NCI-H1092 treated with DMSO at 0.1 percent for 48 hours (cell line): ENCODE measurements at places on chromosomes 11 and 22.
A peak's percentile ranks its signal among the peaks of the same experiment; 100 is the strongest.

GRCh38 chr11:15805726-15806125, 550.6 kb downstream of the SOX6 start:
- no peak for DNase-seq

DNA sequence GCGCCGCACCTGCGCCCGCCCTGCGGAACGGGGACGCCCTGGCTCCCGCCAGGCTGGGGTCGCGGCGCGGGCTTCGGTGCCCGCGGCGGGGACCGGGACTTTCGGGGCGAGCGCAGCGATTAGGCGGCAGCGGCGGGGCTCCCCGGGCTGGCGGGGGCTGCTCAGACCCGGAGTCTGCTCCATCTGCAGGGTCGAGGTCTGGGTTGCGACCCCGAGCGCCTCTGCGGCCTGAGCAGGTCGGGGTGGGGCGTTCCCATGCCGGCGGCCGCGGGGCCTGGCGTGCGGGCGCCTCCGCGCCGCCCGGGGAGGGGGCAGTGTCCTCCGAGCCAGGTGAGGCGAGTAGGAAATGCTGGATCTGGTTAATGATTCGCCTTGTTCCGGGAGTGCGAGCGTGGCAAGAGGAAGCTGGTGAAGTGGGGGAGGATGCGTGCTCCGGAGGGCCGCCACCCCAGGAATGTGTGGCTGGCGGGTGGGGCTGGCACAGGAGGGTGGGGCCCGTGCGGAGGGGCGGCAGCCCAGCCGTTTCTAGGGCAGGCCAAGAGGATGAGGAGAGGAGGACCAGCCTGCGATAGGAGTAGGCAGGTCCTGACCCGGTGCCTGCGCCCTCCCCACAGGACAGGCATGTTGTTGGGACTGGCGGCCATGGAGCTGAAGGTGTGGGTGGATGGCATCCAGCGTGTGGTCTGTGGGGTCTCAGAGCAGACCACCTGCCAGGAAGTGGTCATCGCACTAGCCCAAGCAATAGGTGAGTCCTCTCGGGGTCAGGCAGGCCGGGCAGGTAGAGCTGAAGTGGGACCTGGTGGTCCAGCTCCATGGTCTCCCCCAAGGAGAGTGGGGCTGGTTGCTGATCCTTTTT, 606 bp downstream of the RASSF7 start:
- no peak for DNase-seq

DNA sequence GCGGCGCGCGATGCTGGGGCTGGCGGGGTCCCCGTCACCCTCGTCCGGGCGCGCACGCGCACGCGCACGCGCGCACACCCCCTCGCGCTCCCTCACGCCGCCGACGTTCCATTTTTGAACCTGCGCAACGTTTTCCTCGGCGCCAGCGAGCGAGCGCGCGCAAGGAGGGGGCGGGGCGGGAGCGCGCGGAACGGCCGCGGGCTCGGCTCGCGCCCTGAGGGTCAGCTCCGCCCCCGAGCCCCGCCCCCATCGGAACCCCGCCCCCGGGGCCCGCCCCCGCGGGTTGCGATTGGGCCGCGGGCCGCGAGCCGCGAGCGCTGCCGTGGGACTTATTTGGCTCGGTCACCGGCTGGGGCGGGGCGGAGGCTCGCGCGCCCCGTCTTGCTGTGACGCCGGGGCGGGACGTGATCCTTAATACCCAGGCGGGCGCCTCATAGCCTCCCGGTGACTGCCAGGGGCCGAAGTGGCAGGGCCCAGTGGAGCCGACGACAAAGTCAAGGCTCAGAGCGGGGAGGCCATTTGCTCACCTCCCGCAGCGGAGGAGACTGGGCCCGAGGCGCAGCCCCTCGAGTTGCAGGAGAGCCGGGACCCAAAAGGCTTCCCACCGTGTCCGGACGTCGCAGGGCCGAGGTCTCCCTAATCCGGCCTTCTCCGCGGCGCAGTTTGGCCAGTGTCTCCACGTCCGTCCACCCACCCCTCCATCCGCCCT, at the start of gene CBX7:
Gene CBX7, minus strand, starts transcription at position 170 of the 709 bp plus-strand sequence. CDS start 236 bp downstream, outside the sequence.
- peak; percentile 70 for DNase-seq

DNA sequence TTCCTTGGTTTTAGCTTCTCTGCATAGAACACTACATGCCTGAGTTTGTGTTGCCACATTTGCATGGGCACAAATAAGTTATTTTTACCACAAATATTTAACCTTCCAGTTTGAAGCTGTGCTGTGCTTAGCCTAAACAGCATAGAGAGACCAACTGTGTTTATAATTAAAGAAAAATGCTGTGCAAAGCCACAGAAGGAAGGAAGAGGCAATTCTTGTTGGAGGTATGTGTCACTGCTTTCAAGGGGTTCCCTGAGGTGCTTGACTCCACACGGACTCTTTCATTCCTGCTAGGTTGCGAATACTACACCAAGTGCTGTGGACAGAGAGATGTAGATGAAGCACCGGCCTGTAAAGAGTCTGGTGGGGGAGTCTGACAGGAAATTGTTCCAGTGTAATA, 47.6 kb upstream of the OLFML1 start:
- no peak for DNase-seq

GRCh38 chr11:69395287-69395686, 86.2 kb upstream of the LINC01488 start:
- no peak for DNase-seq

DNA sequence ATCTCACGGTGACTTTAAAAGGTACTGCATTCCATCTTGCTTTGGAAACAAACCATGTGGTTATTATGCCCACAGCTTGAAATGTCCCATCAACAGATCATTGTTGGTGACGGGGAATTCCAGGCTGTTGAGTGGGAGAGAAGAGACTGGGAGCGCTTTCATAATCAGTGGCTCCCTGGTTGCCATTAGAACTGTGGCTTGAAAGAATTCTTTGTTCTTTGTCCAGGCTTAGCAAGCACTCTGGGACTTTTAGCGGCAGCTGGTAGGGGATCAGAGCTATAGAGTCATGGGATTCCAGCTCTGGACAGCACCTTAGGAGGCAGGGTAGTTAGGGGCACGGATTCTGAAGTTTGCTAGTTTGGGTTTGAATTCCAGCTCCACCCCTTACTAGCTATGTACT, 22.0 kb downstream of the MMP20 start:
- DNase-seq, result no peak

DNA sequence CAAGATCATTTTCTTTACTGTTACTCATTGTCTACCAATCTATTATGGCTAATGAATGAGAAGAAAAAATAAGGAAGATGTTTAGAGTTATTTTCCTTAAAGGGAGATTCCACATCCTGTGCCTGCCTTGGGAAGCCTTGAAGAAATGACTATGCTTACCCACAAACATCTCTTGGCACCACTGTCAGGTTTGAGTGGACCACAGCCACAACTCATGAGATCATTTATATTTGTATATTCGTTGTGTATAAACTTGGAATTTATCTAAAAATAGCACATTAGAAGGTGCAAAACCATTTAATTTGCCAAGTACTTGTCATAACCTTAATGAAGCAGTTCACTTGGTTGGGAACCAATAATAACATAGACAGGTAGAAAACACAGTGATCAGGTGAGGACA, 740.8 kb downstream of the DLG2 start:
- no peak for DNase-seq

DNA sequence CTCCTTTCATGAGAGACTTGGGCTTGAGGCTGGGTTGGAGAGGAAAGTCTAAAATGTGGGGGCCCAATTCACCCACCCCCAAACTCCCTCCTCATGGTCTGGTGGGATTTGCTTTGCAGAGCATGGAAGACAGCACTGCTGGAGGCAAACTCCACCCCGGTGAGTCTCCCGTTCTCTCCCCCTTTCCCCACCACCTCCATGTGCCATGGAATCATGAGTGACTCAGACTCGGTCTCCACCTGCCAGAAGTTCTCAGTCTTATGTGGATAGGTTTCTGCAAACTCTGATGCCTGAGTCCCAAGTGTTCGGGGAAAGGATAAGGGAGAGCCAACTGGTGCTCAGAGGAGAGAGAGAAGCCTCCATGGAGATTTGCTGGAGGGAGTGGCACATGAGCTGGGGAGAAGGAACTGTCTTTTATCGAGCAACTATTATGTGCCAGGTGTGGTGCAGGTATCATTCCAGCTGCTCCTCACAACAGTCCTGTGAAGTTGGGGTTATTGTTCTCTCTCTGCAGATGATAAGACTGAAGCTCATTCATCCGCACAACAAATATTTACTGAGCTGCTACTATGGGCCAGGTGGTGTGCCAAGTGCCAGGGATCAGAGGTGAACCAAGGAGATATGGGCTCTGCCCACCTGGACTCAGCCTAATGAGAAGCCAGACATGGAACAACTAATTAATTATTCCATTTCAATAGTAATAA, 6.6 kb downstream of the PLEKHB1 start:
- DNase-seq, result no peak

- DNase-seq, result no peak
These were observed 4.7 kb upstream of the C11orf86 start for GRCh38 chr11:66970371-66970806.

DNA sequence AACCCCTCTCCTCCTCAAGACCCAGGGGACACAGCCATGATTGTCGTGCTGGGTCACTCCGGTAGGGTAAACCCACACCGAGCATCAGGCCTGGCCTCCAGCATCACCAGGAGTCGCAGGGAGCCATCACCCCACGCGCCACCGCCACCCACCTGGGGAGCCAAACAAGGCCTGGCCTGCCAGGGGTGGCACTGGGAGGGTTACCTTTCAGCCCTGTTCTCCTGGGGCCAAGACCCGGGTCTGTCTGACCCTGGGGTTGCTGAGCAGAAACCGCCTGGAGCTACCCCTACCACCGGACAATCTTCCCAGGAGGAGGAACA, 39.3 kb upstream of the NNMT start:
- no peak for DNase-seq

DNA sequence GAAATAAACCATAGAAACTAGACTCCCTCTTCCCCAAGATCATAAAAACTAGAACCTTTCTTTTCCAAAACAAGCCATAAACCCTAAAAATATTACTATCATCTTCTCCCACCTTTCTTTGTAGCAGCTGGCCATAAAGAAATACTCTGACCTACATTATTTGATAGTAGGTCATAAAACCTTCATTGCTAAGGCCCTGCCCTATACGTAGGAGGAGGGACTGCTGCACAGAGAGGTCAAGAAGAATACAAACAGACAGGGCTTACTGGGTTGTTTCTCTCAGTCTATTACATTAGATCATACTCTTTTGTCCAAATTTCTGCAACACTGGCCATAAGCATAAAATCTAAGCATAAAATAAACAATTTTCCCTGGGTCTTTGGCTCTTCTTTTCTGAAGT, 101.5 kb downstream of the TYR start:
- DNase-seq, result no peak

DNA sequence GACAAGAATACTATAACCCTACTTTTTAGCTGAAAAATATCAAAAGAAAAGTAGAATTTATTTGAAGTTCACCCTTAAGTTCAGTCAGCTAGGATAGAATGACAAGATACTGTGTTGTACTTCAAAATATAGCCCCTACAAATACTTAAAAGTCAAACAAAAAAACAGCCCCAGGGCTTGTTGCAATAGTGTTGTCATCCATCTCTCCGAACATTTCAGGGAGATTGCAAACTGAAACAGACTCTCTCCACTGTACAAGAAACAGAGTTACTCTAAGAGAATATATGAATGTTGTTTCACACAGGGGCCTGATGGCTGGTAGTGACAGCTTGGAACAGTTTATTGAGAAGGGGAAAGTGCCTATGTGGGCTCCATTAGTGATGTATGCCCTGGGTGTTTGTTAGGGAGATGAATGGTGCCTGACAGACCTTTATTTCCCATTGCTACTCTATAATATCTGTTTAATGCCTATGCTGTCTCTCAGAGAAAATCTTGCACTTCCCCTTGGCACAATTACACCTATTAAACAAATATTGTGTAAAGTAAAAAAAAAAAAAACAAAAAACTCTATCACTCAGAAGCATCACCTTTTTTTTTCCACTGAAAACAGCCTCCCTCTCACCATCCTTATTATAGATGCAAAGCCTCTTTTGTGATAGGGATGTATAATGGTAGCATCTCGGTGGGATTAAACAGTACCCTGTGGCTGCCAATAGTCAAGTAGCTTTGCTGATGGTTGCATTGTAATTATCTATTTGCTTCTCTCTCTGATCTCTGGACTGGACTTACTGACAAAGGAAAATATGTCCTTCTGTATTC, 506.3 kb upstream of the LUZP2 start:
- peak; percentile 21 for DNase-seq

DNA sequence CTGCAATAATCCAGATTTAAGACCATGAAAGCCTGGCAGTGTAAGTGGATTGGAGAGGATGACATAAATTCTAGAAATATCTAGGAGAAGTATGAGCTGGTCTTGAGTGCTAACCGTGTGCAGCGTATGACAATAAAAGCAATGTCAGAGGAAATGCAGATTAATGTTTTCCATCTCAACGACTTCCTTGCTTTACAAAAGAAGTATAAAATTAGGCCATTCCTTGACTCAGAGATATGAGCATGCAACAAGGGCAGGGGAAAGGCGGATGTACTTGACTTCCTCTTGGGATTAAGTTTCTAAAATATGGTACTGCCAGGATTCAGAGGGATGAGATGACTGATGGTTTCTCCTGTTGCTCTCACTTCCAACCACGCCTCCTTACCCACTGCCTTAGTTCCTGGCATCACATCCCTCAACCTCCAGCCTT, 32.3 kb downstream of the ADAMTS15 start:
- no peak for DNase-seq

- DNase-seq, result no peak
These were observed 89.3 kb downstream of the MPPED1 start for GRCh38 chr22:43500792-43501785.

- no peak for DNase-seq
These were observed 32.8 kb upstream of the LDLRAD3 start for GRCh38 chr11:35911013-35911412.

- DNase-seq, result no peak
These were observed 60.1 kb downstream of the SOX6 start for GRCh38 chr11:16296273-16296672.

DNA sequence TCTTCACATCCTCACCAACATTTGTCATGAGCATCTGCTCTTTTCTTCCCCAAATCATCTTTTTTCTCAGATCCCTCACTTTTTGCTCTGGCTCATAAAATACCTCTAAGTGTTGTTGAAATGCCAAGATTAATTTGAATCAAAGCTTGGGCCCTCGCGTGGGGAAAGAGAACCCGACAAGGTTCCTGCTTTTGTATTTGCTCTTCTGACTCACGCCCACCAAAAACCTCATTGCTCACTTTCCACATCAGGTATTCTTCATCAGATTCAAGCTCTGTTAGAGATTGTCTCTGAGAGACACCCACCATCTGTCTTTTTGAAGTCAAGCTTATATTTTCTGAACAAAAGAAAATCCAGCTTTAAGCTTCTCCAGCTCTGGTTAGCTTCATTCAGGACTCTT, 52.9 kb upstream of the FBXO3 start:
- DNase-seq, result no peak

- peak; percentile 40 for DNase-seq
These were observed 53.1 kb downstream of the ARRB1 start for GRCh38 chr11:75298191-75298975.

DNA sequence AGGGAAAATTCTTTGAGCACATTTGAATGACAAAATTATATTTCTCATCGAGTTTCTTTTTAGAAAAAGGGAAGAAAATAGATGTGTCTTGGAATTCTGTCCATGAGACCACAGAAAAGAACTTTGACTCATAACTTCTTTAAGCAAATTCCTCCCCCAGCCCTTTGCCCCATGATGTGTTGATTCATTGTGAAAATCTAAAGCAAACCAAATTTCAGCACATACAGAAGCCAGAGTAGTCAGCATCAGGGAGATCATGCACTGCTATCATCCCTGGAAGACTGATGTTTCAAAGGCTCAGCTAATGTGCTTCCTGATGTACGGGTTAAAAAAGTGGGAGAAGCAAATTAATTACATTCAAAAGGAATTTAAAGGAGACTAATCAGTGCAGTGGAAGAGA, 159.7 kb downstream of the FAT3 start:
- no peak for DNase-seq
